Kidney (tissue), 22 donors: ENCODE measurements at places on chromosomes 1 and 21. TPM values are rescaled to one million over a fixed set of nuclear protein-coding genes. Genes with fewer than 3 reads are reported as not detected.

CRTC2 gene
- 44.8 TPM for total RNA-seq

EDARADD gene
- total RNA-seq, result 0.82 TPM

- no peak overlapping the region for H3K4me3 ChIP-seq
- no peaks in the 10 kb centered on the region for H3K4me1 ChIP-seq
- no peak overlapping the region for H3K27ac ChIP-seq
- H3K36me3 ChIP-seq, result no peaks in the 10 kb centered on the region
Observed at GRCh38 chr21:24671901-24672300, 935.4 kb downstream of the MRPL39 start.

GRCh38 chr1:153390938-153391710 is at the start of gene S100A8:
S100A8 (minus strand) TSS chr1:153391073; CDS start chr1:153390535, 538 bp downstream.
- no peaks in the 10 kb centered on the region for H3K36me3 ChIP-seq
- H3K27me3 ChIP-seq, result no peaks in the 10 kb centered on the region
- no peaks in the 10 kb centered on the region for H3K4me1 ChIP-seq

- H3K27me3 ChIP-seq, result no peaks in the 10 kb centered on the region
- H3K4me1 ChIP-seq, result peaks cover 46% of the 10 kb centered on the region
- H3K4me3 ChIP-seq, result no peak overlapping the region
- no peak overlapping the region for H3K27ac ChIP-seq
Observed at GRCh38 chr1:169142129-169142528, 35.6 kb downstream of the ATP1B1 start.

DNA sequence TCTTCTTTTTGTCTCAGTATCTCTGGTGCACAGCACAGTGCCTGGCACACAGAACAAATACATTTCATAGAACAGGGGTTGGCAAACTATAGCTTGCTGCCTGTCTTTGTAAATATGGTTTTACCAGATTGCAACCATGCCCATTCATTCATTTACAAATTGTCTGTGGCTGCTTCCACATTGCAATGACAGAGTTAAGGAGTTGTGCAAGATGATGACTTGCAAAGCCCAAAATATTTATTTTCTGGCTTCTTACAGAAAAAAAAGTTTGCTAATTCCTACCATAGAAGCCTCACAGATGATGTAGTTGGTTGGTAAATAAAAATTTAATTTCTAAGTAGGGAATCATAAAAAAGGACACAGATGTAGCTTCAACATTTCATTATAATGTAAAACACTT is 11.2 kb upstream of the HMGB4 start:
- no peaks in the 10 kb centered on the region for H3K36me3 ChIP-seq
- no peaks in the 10 kb centered on the region for H3K4me1 ChIP-seq
- no peak overlapping the region for H3K27ac ChIP-seq
- H3K27me3 ChIP-seq, result no peaks in the 10 kb centered on the region
- no peak for DNase-seq

DNA sequence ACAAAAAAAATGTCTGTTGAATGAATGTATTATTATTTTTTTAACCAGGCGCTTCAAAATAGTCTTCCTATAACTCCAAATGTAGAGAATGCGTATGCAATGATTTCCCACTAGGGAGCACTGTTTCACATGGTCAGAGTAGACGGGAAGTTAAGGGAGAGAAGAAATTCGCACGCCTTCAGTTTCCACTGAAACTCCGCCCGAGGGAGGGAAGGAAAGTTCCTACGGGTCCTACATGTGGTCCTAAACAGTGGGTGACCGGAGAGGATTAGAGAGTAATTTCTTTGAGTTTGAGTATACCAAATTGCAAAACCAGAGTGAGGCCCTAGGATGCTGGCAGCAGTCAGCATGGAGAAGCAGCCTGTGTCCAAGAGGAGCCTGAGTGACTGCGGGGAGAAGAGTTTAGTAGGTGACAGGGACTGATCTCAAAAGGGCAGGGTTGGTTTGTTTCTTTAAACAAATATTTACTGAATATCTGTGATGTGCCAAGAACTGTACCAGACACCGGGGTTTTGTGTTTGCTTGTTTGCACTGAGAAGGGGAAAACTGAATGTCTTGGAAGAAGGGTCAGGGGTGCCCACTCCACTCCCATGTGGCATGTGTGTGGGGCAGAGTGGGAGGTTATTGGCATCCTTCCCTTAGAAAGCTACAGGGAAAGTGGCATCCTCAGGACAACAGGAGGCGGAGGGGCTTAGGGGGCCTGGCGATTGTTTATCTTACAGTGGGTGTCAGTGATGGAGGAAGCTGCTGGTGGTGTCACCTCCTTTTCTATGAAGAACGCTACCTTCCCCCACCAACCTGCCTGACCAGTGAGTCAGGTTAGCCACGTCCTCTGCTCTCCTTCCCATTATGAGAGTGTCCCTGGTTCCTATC is 22.8 kb downstream of the RNU5D-1 start:
- H3K4me3 ChIP-seq, result no peak overlapping the region
- no peaks in the 10 kb centered on the region for H3K27me3 ChIP-seq
- no peaks in the 10 kb centered on the region for H3K4me1 ChIP-seq

- no peak overlapping the region for H3K27ac ChIP-seq
- H3K36me3 ChIP-seq, result no peaks in the 10 kb centered on the region
- DNase-seq, result no peak
Observed at GRCh38 chr1:172177849-172178248, 242.6 kb upstream of the C1orf105 start.
